A549 treated with Hydrocortisone at 1 μM for 4 hours (cell line): ENCODE measurements at places on chromosomes 1 and 21. TPM values are rescaled to one million over a fixed set of nuclear protein-coding genes. Genes with fewer than 3 reads are reported as not detected.

SAMSN1 gene
- total RNA-seq: 0.16 TPM in 1 of 5 replicates, not detected in the others

TMEM183A gene
- 47.6 to 51.6 TPM (median 50.0 TPM) in 5 replicates for total RNA-seq

OR10Z1 gene
- total RNA-seq: not detected in 5 replicates

MUTYH gene
- total RNA-seq: 6.8 to 10.2 TPM (median 8.5 TPM) in 5 replicates

ZNF695 gene
- total RNA-seq: 2.3 to 2.6 TPM (median 2.5 TPM) in 5 replicates

ARHGAP30 gene
- 0.05 to 0.15 TPM (median 0.12 TPM) in 5 replicates for total RNA-seq

MIXL1 gene
- 0.03 to 0.21 TPM (median 0.13 TPM) in 3 of 5 replicates, not detected in the others for total RNA-seq

GPR37L1 gene
- 0.13 to 0.30 TPM (median 0.14 TPM) in 5 replicates for total RNA-seq
